Inflammatory macrophage treated with lipopolysaccharide for 4 hours (primary cell): ENCODE measurements at places on chromosomes 7 and 10.
A peak's percentile ranks its signal among the peaks of the same experiment; 100 is the strongest.

GRCh38 chr10:58475322-58476277 lies 37.1 kb upstream of the BICC1 start:
- DNase-seq = no peak

GRCh38 chr10:46062723-46063428 lies 16.8 kb upstream of the MSMB start:
- peak; percentile 17 for DNase-seq

GRCh38 chr7:130349911-130350782 lies 5.5 kb downstream of the CPA5 start:
- peak; percentile 10 for DNase-seq

- DNase-seq = no peak
These were observed 202.6 kb downstream of the COBL start for GRCh38 chr7:51113962-51114361.

- no peak for DNase-seq
These were observed 362.9 kb downstream of the KIF20B start for GRCh38 chr10:90064295-90064694.

GRCh38 chr7:98779800-98780587 lies 89.8 kb downstream of the TMEM130 start:
- peak; percentile 38 for DNase-seq

DNA sequence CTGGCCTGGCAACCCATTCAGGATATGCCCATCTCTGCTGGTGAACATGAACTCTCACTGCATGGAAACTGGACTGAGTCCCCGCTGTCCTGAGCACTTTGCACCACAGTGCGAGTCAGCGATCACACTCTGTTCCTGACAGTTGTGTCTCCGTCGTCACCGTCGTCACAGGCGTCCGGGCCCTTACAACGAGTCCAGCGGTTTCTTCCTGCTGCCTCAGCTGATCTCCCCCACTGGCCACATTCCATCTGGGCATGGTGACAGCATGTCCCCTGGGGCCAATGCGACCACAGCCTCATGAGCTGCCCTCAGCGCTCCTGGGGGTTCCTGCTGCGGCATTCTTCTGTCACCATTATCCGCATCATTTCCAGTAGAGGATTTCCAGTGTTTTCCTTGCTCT lies 76.8 kb upstream of the KLF6 start:
- DNase-seq = no peak

- no peak for DNase-seq
These were observed 98.5 kb downstream of the CABCOCO1 start for GRCh38 chr10:61760943-61761824.

- peak; percentile 39 for DNase-seq
These were observed 34.5 kb upstream of the MEOX2 start for GRCh38 chr7:15720849-15721471.

- peak; percentile 20 for DNase-seq
These were observed 32.1 kb downstream of the JCAD start for GRCh38 chr10:30027057-30028005.

- DNase-seq = no peak
These were observed 19.2 kb downstream of the ADAP1 start for GRCh38 chr7:935164-935873.

GRCh38 chr10:30238836-30239235 lies 110.2 kb downstream of the MTPAP start:
- no peak for DNase-seq

GRCh38 chr7:80089366-80089765 lies 45.3 kb upstream of the GNAI1 start:
- no peak for DNase-seq

- DNase-seq = no peak
These were observed 31.4 kb downstream of the STEAP1B start for GRCh38 chr7:22468609-22469008.
